Activated CD4-positive, alpha-beta T cell treated with anti-CD3 and anti-CD28 coated beads, Interleukin-2, amount 50 U/mL, for 48 hours (primary cell): ENCODE measurements at places on chromosomes 2 and 18.

DNA sequence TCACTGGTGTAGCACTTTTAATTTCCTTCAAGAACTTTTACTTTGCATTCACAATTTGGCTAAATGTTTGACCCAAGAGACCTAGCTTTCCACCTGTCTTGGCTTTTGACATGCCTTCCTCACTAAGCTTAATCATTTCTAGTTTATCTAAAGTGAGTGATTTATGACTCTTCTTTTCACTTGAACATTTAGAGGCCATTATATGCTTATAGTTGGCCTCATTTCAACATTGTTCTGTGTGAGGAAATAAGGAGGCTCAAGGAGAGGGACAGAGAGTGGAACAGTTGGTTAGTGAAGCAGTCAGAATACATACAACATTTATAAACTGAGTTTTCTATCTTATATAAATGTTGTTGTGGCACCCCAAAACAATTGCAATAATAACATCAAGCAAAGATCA, 489.3 kb upstream of the CDH2 start:
- DNase-seq, result no peak

DNA sequence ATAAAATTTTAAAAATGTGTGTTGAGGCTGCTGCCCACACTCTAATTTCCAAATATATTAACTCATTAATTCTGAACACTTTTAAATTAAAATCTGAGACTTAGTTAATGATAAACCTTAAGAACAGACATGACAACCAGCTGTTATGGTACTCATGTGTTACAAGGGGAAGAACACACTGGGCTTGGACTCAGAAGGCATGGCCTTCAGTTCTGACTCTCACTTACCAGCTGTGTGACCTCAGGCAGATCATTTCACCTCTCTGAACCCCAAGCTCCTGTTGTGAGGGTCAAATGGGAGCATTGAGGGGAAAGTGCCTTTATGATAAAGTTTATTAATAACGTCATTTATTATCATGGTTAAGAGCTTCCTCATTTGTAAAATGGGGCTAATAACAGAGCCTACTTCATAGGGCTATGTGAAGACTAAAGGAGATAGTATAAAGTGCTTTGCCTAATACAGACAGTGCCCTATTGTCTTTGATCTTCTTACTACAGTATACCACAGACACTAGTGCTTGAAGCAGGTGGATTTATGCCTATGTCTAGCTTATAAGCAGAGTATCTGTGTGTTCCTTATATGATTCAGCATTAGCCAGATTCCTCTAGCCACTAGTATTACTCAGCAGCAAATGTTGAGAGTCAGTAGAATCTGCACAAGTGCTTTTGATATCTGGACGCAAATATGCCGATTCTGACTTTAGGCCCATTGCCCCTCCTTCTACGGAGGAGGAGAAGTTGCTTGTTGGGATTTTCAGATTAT, 99.6 kb downstream of the SGPP2 start:
- DNase-seq, result no peak

- peak; percentile 67 for DNase-seq
These were observed 65.7 kb upstream of the BCL2L11 start for GRCh38 chr2:111054791-111055691.

GRCh38 chr2:170434900-170435621, 257.1 kb downstream of the MYO3B start:
- DNase-seq, result no peak

- DNase-seq, result no peak
These were observed 647.0 kb downstream of the TDRD15 start for GRCh38 chr2:21770787-21771186.

- DNase-seq, result no peak
These were observed 4.9 kb upstream of the HAAO start for GRCh38 chr2:42797281-42797680.

DNA sequence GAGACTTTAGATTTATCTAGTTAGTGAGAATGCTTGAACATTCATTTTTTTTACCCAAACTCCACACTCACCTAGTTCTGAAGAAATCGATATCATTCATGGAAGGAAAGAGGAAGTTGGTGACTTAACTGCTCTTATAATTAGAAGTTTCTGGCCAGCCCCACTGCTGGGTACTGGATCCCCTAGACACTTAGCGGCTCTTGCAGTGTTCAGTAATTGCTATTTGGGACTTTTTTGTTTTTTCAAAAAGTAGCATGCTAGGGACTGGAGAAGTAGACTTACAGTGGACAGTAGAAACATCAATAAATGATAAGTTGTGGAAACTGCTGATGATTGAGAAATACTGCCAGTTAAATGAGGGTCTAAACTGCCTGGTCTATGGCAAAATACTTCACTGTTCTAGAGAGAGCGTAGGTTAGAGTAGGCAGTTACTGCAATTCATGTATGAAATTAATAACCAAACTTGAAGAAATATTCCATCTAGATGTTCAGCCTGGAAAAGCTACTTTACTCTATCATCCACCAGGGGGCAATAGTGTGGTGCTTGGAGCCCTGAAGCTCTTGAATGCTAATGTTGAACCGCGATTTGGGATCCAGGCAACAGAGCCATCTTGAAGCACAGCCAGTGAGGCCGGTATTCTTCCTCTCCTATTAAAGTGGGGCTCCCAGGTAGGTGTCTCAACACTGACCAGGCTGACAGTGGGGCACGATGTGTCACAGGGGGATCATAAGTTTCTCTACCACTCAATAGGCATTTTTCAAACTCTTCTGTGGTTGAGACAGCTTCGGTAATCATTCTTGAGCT, 146.1 kb upstream of the SESTD1 start:
- DNase-seq, result peak; percentile 9

- no peak for DNase-seq
These were observed 311.4 kb downstream of the LRRTM1 start for GRCh38 chr2:79993144-79993543.

DNA sequence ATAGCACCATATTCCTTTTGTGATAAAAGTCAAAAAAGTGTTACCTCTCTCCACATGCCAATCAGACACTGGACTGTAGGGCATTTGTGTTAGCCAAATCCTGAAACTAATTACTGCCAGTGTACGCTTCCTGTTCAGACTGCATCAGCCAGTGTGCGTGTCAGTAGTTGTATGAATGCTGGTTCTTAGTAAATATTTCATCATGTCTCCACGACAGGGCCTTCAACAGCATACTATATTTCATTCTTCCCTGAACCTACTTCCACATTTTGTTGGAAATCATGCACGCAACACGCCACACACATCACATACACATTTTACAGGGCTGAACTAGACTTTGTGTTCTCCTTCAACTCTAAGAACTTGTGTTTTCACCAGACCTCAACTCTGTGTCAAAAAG, 77.5 kb downstream of the EPB41L3 start:
- no peak for DNase-seq

DNA sequence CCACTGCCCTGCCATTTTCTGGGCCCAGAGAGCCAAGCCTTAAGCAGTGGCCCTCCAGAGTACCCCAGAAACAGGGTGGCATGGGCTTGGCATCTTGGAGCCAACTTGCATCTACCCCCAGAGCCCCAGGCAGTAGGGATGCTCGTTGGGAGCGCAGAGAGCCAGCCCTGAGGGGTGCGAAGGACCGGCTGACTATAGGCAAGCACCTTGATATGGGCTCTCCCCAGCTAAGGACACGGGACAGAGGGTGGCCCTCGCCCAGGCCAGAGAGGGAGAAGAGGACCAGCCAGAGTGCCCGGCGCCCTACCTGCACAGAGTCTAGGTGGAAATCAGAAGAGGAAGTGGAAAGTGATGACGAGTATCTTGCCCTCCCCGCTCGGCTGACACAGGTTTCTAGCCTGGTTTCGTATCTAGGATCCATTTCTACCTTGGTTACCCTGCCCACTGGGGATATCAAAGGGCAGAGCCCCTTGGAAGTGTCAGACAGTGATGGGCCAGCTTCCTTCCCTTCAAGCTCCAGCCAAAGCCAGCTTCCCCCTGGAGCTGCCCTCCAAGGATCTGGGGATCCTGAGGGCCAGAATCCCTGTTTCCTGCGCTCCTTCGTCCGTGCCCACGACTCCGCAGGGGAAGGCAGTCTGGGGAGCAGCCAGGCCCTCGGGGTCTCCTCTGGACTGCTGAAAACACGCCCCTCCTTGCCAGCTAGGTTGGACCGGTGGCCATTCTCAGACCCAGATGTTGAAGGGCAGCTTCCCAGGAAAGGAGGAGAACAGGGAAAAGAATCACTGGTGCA, 16.2 kb downstream of the CEP68 start:
- DNase-seq, result no peak

DNA sequence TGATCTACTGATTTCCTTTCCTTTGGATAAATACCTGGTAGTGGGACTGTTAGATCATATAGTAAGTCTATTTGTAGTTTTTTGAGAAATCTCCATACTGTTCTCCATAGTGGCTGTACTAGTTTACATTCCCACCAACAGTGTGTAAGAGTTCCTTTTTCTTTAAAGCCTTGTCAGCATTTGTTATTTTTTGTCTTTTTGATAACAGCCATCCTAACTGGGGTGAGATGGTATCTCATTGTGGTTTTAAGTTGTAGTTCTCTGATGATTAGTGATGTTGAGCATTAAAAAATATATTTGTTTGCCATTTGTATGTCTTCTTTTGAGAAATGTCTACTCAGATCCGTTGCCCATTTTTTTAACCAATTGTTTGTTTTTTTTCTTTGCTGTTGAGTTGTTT, 33.9 kb upstream of the EPG5 start:
- DNase-seq, result no peak

- DNase-seq, result no peak
These were observed 107.0 kb downstream of the RNF144A start for GRCh38 chr2:7024261-7024660.

- DNase-seq, result no peak
These were observed 62.1 kb upstream of the NOSTRIN start for GRCh38 chr2:168740360-168740759.

DNA sequence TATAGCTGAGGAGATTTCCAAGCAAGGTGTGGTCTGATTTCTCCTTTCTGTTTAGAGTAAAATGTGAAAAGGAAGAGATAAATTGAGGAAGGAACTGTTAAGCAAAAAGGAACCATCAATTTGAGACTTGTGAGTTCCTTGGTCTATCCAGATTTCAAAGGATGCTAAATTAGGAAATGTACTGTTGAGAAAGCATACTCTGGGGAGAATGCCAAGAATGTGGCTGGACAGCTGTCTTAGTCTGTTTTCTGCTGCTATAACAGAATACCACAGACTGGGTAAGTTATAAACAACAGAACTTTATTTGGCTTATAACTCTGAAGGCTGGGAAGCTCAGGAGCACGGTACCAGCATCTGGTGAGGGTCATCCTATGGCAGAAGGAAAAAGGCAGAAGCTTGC, 1097.2 kb downstream of the TDRD15 start:
- no peak for DNase-seq

DNA sequence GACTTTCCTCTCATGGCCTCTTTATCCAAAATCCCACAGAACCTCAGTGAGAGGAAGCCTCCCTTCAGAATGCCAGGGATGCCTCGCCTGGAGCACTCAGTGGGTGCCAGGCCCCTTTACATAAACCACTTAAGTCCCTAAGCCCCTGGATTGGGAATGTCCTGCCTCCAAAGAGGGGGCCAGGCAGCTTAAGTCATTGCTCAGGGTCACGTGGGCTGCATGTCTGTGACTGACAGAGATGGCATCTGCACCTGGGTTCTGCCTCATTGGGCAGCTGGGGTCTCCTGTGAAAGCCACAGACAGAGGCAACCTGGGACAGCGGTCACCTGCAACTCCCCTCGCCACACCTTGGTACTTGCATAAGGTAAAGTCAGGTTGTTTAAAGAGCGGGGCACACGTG, 93.5 kb downstream of the MYT1L start:
- no peak for DNase-seq

- DNase-seq, result no peak
These were observed 208.4 kb upstream of the SMAD2 start for GRCh38 chr18:48138660-48139430.

DNA sequence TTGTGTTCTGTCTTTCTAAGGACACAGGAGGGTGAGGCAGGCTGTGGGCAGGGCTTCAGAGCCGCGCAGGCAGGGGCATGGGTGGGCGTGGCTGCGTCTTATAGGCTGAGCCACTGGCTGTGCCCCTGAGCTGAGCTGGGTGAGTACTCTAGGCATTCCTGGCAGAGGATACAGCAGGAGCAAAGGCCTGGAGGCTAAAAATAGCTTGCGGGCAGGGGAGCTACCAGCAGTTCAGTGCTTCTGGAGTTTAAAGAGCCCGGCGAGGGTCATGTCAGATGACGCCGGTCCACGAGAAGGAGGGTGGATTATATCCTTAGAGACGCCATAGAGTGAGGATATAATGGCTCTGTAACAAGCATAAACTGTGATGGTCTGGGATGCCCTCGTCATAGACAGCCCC, 31.5 kb upstream of the PDIA6 start:
- DNase-seq, result no peak

DNA sequence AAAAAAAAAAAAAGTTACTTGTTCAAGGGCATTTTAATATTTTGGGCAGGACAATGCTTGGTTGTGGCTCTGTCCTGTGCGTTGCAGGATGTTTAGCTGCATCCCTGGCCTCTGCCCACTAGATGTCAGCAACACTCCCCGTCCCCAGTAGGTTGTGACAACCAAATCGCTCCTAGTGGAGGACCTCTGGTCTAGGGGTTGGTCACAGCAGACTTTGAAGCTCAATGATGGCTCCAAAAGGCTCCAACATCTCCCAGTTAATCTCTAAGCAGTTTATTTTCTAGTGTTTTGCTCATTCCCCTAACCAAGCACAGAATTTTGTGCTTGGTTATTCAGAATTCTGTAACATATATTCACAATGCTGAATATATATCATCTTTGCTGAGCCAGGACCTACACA, 67.0 kb downstream of the CHRNA1 start:
- DNase-seq, result peak; percentile 72

DNA sequence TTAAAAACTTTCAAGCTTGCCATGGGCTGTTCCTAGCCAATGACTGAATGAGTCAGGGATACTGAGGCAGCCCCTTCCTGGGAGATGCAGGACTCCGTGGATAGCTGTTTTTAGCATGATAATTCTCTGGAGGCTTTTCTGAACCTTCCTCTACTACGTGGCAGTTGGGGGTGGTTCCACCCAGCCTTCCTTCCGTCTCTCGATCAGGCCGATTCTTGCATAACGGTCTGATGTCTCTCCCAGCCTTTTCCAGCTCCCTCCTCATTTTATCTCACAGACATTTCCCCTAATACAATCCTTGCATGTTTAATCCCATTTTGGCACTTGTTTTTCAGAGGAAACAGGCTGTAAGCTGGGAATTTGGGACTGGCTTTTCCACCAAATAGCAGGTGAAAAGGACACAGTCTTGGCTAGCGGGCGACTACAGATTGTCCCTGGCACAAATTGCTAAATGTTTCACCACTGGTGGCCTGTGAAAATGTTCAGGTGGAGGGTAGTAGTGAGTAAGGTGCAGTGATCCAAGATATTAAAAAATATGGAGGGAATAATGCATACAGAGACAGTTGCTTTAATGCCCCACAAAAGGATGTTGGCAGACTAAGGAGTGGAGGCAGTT, 21.0 kb upstream of the CTLA4 start:
- no peak for DNase-seq
